ENCODE measurements at places on chromosomes 6 and 20. TPM values are rescaled to one million over a fixed set of nuclear protein-coding genes. Genes with fewer than 3 reads are reported as not detected.

The SIRPA gene
- total RNA-seq = 0.82 TPM

DNA sequence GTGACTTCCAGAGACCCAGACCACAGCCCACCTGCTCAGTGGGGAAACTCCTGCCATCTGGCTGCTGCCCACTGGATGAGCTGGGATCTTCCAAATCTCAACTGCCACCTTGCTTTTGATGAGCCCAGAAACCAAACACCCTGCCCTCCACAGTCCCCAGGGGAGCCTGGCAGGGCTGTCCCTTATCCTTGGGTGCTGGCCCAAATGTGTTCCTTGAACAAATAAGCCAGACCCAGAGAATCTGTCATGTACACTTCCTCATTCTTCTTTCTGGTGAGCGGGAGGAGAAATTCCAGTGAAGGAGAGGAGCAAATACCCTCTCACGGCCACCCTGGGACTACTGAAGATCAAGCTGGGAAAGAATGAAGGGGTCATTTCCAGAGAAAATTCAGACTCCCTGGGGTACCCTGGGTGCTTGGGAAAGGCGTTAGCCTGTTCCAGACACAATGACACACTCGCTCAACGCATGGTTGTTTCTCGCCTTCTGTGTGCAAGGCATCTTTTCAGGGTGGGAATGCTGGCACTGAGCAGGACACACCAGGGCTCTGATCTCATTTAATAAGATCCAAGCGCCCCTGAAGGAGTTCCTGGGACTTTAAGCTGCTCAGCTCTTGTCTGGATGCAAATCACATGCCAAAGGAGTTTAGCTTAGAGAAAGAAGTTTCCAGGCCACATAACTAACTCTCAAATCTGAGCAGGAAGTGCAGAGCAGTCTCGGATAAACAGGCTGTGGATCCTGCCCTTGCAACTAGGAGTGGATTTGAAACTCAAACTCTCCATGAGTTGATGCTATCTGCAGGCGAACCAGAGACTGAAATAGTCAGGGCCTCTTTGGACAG is 38.5 kb downstream of the PXDC1 start:
- DNase-seq = no peak

DNA sequence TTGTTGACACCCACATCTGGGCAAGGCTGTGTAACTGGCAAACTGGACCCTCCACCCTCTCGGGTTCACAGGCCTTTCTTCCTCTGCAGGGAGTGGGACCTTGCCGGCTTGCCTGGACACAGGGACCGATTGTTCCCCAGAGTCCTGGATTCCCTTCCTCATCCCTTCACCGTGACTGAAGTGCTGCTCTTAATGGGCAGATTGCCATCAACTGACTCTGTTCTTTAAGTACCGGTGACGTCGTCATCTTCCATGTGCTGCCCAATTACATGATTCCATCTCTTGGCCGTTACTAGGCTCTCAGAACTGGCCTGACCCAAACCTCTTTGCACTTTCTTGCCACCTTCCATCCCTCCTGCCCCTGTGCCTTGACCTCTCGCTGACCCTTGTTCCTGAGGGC is 85.4 kb downstream of the EYA4 start:
- no peak for DNase-seq

The TSBP1 gene
- not detected for total RNA-seq

DNA sequence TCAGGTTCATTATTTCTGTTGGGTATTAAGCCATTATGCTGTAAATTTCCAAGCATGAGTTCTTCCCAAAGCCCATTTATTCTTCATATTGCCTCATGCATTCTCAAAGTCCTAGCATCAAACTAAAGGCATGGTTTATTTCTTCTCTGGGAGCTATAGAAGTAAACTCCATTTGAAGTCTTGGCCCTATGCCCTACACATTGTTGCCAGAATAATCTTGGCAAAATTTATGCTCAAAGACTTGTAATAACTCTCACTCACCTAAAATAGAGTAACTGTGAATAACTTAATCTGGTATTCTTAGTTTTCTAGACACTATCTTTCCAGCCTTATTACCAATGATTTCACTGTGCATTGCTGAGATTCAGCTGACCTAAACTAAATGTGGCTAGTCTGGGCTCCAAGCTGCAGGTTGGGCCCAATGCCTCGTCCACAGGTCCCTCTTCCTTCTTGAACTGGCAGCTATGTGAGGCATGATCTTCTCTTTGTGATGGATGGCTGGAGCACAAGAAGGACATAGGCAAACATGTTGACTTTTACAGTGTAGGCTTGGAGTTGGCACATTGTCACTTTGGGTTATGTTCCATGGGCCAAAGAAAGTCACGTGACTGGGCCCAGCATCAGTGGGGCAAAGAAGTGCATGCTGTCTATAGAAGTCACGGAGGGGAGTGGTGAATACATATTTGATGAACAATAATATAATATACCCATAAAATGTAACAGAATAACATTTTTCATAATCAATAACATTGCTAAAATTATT is 39.1 kb upstream of the ANKEF1 start:
- no peak for DNase-seq

- no peak for DNase-seq
Observed at GRCh38 chr6:169847141-169847674, 95.8 kb downstream of the ERMARD start.

DNA sequence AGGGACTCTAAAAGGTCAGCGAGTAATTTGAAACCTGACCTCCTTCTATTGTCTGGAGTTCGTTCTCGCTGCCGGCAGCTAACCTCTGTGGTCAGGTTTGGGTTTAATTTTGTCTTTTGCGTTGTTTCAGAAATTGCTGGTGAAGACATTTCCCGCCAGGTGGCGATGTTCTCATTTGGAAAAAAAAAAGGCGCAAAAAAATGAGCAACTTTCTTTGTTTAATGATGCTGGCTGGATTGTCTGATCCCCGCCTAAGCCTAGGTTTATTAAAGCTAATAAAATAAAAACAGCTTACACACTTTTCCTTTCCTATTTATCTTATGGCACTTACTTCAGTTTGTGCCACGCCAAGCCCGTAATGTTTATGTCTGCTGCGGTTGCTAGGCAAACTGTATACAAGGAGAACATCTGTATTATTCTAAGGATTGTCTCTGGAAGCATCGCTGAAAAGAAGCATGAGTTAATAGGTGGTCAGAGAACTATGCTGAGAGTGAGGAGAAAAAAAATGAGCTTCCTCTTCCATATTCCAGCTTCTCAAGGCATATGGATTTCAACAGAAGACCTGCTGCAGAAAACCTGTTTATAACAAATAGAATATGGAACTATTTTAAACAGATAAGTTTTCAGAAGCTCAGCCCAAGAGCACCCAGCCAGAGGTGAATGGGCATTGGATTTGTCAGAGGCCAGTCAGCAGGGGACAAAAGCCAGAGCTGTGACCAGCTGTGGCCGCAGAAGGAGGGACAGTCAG is 205.7 kb downstream of the DOK5 start:
- DNase-seq = no peak
